ENCODE measurements at places on chromosomes 3 and 15.

DNA sequence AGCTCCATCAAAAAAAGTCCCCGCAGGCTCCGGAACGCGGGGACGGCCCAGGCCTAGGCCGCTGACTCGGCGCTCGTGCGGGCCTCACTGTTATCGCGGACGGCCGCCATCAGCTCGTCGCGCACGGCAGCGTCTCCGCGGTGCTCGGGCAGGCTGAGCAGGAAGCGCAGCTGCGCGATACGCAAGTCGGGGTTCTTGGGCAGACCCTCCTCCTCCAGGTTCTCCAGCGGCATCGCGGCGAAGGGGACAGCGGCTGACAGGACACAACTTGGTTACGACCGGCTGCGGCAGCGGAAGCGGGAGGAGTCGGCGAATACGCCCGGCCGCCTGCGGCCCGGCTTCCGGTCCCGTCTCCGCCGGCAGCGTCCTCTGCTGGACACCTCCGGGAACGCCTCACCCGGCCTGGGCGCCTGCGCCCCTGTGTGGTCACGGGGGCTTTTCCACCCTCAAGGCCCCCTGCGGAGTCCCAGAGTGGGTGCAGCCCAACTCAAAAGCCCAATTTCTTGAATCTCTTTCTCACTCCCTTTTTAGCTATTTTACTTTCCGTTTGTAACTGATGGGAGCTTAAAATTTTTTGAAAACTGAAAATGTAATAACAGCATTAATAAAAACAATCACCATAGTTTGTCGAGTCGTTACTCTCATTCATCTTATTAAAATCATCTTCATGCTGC lies at the start of gene PSMD6:
Gene PSMD6 (minus strand): TSS at position 308 of the 674 bp plus-strand sequence. CDS start 75 bp downstream, at position 233.
- DNase-seq = peak; percentile 81

GRCh38 chr15:71548401-71548807 lies 261.9 kb upstream of the NR2E3 start:
- no peak for DNase-seq

DNA sequence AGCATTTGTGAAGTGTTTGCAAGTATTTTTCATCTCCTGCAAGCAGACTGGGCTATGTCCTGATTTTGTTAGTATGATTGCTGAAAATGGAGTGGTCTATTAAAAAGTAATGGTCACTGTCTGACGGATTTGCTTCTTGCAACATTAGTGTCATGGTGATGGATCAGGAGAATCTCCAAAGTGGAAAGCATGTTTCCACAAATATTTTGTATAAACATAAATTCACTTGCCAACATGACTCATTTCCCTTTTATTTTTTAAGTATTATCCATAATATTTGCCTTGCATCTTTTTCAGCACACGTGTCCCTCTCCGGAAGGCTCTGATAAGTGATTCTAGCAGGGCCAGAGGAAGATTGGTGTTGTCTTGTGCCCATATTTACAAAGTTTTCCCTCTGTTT lies 27.4 kb upstream of the CACNA2D3 start:
- DNase-seq = peak; percentile 23

- DNase-seq = no peak
Measured at GRCh38 chr3:37453393-37454389, 279.3 kb upstream of the LRRFIP2 start.

DNA sequence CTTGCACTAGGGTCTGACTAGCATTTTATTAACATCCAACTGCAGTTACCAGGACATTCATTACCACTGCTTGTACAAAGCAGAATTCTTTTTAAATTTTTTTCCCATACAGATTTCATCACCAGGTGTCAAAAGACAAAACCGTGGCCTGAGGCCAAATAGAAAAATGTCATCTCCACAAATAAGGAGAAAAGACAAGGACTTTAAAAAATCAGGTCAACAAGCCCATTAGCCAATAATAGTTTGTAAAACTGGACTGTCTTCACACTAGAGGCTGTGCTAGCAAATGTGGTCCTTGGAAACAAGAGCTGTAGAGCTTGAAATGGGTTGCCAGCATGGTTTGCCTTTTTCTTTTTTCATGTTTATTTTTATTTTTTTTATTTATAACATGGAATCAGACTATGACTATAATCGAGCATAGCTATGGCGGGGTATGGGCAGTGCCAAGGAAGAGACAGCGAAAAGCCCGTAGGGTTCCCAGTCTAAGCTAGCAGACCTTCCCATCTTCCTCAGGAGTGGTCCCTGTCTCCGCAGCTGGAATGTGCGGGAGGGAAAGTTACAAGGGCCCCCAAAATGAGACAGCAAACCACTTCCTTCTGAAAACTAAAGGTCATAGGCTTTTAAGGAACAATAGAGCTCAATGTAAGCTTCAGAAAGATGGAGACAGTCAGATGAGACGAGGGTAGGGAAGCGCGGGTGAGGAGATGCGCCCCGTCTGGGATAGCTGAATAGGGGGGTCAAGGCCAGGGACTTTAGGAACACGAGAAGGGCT lies 1.5 kb downstream of the PTPN9 start:
- DNase-seq = peak; percentile 42
